Activated CD4-positive, alpha-beta T cell treated with anti-CD3 and anti-CD28 coated beads, Interleukin-2, amount 50 U/mL, for 24 hours (primary cell): ENCODE measurements at places on chromosomes 13 and 19.
A peak's percentile ranks its signal among the peaks of the same experiment; 100 is the strongest.

DNA sequence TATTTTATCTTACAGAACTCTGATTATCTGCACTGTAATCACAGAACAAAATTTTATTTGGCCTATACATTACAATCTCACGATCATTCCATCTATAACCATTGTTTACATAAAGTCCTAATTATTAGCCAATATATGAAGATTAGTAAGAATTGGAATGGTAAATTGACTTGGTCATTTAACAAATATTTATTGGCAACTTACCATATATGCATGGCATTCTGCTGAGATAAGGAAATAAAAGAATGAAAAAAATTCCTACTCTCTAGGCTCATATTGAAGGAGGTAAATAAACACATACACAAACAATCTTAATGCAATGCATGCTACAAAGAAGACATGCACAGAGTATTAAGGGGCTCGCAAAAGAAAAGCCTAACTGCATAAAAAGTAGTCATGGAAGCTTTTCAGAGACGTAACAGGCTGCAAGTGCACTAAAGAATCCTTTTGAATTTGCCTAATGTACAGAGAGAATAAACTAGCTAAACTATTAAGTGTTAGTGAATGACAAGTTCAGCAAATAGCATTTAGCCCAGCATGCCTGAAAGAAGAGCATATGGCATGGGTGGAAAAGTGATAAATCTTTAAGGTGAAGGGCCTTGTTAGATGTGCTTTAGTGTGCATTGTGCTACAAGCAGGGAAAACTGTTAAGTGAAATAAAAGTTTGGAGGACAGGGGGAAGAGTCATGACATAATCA is 1131.1 kb downstream of the PCDH9 start:
- DNase-seq = no peak

GRCh38 chr19:49443366-49444099 is 2.2 kb upstream of the SLC17A7 start:
- DNase-seq = peak; percentile 90

DNA sequence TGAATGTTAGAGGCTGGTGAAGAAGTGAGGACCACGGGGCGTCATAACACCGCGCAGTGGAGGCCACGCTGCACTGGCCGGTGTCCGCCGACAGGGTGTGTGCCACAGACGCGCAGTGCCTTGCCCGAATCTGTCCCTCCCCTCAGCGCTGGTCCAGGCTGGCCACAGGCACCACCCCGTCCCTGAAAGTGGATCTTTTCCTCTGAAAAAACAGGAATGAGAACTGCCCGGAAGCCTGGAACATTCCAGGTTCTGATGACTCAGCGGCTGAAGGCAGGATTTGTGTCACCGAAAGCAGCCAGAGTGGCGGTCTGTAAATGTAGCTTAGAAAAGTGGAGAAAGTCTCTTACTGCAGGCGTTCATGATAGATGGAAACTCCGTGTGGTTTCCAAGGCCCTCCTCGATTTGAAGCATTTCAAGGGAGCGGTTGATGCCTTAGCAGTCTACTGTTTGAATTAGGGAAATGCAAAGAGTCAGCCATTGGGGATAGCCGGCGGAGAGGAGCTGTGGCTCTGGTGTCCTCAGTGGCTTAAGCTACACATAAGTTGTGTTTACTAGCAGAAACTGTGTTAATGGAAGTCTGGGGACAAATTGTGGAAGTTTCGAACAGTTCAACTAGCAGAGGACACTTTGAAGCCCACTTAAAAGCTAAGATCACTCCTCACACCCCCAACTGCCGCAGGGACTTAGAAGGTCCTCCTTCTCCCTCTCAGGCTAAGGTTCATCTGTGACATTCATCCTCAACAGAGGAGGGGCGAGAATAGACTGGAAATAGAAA is 70.8 kb downstream of the NUFIP1 start:
- DNase-seq = no peak

DNA sequence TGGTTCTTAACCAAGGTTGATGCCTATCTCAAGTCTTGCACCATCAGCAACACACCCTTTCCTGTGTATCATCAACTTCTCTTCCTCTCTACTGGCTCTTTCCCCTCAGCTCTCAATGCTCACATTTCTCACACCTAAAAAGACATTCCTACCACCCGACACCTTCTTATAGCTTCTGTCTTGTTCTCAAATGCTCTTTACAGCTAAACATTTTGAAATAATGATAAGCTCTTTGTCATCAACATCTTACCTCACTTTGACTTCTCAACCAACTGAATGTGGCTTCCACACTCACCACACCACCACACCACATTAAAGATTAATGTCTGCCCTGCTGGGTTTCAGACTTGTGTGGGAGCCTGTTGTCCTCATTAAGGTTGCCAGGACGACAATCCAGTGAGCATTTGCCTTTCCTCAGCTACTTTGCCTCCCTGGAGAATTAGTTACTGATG is 67.8 kb downstream of the RXFP2 start:
- no peak for DNase-seq

DNA sequence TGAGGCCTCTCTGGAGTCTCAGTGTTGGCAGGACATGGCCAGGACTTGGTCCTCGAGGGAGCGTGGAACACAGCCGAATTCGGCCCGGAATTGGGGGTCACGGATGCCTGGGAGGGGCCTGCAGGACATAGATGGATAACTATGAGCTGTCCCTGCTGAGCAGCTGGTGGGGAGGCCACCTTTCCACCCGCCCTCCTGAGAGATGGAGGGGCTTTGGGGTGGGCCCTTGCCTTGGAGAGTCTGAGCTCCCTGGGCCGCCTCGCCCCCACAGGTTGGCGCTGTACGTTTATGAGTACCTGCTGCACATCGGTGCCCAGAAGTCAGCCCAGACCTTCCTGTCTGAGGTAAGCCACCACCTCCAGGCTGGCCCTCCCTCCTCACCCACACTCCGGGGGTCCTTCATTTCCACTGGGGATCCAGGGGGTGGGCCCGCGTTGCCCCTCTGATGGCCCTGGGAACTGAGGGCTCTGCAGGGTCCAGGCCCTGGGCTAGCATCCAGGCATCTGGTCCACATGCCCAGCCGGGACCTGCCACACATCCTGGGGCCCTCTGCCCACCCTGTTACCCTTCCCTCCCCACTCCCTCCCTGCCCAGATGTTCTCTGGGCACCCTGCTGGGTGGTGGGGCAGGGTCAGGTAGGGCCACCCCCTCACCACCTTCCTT is 8.0 kb downstream of the SSBP4 start:
- DNase-seq = no peak

DNA sequence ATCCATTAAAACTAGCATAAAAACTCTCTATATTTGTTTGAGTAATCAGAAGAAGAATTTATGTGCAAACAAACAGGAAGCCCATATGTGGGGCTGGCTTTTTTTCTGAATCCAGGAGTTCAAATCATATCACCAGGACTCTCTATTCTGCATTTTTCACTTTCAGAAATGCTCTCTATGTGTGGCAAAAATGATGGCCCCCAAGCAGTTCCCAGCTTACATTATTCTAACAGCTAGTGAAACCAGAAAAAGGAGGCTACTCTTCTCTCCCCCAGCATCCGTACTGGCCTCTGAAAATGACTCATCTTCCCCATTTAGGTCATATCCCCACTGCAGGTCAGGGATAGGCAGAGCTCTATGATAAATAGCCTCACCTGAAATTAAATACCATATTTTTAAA is 20.4 kb downstream of the RBM26 start:
- no peak for DNase-seq
